ENCODE measurements at places on chromosomes 13 and 19.

DNA sequence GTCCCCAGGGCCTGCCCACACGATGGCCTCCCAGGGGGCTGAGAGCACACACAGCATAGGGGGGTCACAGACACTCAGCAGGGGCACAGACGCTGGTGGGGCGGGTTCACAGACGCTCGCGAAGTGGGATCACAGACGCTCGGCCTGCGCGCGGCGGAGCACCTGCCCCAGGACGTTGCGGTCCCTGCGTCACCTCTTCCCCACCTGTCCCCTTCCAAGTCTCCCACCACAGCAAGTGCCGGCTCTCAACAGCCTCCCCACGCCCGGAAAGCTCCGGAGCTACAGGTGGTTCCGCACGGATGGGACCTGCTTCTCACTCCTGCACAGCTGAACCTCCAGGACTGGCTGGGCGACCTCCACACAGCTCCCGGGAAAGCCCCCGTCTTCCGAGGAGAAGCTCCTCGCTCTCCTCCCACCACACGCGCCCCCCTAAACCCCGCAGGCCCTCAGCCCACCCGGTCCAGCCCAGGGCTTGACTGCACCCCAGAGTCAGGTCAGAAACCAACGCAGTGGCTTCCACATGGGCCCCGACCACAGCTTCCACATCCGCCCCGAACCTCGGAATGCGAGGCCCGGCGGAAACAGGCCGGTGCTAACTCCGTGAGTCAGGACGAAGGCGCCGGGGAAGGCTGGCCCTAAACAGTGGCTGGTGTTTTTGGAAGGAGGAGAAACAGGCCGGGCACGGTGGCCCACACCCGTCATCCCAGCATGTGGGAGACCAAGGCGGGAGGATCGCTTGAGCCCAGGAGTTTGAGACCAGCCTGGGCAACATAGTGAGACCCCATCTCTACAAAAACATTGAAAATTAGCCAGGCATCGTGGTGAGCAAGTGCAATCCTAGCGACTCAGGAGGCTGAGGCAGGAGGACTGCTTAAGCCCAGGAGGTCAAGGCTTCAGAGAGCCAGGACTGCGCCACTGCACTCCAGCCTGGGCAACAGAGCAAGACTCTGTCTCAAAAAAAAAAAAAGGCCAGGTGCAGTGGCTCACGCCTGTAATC is 16.5 kb downstream of the BTBD2 start:
- no peak for DNase-seq

- no peak for DNase-seq
Observed at GRCh38 chr13:99721606-99722337, 220.5 kb downstream of the TM9SF2 start.

DNA sequence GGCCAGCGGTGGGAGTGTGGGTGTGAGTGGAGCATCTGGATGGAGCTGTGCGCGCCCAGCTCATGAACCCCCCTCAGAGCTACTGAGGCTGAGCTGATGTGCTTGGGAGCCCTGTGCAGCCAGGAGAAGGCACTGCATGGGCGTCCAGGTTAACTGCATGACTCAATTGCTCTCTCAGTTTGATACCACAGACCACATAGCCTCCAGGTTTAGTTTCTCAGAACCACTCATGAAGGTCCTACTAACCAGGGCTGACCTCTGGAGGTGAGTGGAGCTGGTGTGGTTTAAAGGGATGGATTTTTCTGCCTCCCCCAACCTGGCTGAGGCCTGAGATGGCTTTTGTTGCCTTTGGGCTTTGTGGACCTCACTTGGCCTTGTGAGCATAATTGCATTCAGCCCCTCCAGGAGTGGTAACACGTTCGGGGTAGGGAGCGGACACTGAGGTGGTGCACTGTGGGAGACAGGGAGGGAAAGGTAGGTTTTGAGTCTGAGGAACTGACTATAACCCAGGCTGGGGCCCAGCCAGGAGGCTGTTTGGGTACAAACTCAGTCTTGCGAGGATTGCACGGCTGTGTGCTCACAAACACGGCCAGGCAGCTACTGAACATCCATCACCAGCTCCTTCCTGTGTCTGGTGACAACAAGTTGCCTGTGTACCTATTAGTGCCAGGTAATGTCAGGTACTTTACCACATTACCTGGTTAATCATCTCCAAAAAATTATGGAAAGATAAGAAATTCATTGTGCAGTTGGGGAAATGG is 97.5 kb downstream of the RGCC start:
- no peak for DNase-seq

DNA sequence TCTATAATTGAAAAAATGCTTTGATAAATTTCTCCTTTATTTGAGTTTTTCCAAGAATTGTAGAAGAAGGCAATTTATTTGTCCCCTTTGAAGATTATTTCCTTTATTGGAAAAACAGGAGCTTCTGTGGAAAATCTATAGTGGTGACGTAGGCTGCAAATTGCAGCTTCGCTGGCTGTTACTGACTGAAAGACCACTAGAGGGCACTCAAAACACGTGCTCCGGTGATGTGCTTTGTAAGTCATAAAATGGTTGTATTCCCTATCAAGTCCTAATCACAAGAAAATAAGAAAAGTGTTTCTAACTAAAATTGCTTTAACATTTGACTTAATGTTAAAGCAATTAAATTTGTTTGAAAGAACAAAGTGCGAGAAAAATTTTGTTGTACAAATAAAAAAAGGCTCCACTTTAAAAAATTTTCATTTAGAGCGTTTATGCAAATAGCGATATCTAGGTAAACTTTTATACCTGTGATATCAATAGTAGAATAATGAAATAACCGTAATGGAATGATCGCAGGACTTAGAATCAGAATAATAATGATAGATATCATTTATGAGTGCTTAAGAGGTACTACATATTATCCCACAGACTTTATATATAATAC is 638.2 kb upstream of the SPRY2 start:
- DNase-seq: peak; percentile 78

GRCh38 chr13:55516610-55517009 is 1624.1 kb upstream of the PRR20A start:
- no peak for DNase-seq

- no peak for DNase-seq
Observed at GRCh38 chr13:47332149-47332548, 435.3 kb upstream of the HTR2A start.

DNA sequence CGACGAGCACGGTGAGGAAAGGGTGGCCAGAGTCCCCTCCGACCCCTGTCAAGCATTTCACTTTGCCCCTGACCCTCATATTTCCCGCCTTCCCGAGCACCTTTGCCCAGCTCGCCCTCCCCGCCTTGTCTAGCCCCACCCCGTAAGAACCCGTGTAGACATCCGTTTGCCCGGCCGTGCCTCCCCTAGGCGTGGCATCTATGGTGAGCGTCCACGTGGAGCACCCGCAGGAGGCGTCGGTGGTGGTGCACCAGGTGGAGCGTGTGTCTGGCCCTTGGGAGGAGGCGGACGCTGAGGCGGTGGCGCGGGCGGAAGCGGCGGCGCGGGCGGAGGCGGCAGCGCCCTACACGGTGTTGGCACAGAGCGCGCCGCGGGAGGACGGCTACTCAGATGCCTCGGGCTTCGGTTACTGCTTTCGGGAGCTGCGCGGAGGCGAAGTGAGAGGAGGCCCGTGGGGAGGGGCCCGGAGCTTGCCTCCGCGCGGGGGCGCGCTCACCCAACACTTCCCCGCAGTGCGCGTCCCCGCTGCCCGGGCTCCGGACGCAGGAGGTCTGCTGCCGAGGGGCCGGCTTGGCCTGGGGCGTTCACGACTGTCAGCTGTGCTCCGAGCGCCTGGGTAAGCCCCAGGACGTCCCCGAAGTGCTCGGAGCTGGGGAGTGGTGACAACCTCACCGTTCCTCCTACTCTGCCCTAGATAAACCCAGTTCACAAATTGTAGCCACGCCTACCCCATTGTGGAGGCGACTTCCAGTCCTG is 4.2 kb downstream of the LTBP4 start:
- DNase-seq: peak; percentile 75

GRCh38 chr19:8252922-8253589 is 43.9 kb downstream of the CERS4 start:
- DNase-seq: peak; percentile 91

DNA sequence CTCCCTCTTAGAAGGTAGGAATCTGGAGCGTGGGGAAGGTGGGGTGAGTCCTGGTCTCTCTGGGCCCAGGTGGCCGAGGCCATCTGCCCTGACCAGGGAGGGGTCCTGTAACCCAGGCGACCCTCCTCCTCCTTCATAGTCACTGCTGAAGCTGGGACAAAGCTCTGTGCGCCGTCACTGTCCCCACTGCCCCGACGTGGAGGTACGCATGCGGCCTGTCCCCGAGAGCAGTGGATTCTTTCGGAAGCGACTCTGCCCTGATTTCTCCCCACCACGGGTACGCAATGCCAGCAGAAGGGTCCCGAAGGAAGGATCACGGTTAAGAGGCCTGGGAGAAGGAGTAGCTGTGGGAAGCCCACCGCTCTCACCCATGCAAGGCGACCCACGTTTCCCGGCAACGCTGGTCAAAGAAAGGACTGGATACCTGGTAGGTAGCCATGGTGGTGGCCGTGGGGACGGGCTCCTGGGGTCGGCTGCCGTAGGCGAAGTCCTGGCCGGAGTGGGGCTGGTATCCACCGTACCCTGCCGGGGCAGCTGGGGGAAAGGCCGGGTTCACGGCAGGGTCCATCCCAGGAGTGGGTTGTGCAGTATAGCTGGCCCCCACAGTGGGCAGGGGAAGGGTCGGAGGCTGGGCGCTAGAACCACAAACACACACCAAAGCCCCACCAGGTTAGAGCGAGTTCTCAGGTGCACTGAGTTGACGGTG is 34.3 kb downstream of the ZFR2 start:
- DNase-seq: no peak

GRCh38 chr13:104002216-104002615 is 936.0 kb upstream of the SLC10A2 start:
- DNase-seq: no peak
